ENCODE measurements at places on chromosomes 4 and X. TPM values are rescaled to one million over a fixed set of nuclear protein-coding genes. Genes with fewer than 3 reads are reported as not detected.

Gene PAGE2
- total RNA-seq, result not detected

Gene CLNK
- total RNA-seq, result not detected

Gene GYPB
- total RNA-seq, result not detected

Gene PARM1
- total RNA-seq, result 37.6 TPM

Gene ADH1C
- total RNA-seq, result not detected

DNA sequence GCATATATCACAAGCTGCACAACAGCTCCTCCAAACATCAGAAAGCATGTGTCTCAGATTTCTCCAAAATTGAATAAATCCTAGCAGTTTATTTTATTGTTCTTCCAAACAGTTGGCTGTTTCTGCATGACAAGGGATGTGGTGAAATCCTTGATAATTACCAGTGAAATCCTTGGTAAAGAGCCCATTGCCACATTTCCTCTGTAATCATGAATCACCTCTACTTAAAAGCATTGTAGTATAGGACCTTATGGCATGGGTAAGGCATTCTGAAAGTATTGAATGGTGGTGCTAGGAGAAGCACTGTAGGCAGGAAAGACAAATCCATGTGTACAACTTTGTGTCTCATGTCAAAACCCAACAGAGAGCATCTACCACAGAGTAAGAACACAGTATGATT is 135.8 kb upstream of the NDST3 start:
- no peak for DNase-seq
- no peak overlapping the region for H3K4me3 ChIP-seq
- H3K27ac ChIP-seq, result no peak overlapping the region
- no peaks in the 10 kb centered on the region for H3K4me1 ChIP-seq

- H3K4me1 ChIP-seq, result no peaks in the 10 kb centered on the region
- no peak overlapping the region for H3K4me3 ChIP-seq
- DNase-seq, result no peak
- H3K36me3 ChIP-seq, result no peaks in the 10 kb centered on the region
Measured at GRCh38 chr4:189917161-189917891, 23.3 kb upstream of the FRG1 start.

GRCh38 chr4:174281182-174281737 is 2.2 kb downstream of the FBXO8 start:
- H3K4me3 ChIP-seq, result no peak overlapping the region
- H3K4me1 ChIP-seq, result peaks cover 23% of the 10 kb centered on the region
- no peaks in the 10 kb centered on the region for H3K36me3 ChIP-seq
- H3K27me3 ChIP-seq, result no peaks in the 10 kb centered on the region

DNA sequence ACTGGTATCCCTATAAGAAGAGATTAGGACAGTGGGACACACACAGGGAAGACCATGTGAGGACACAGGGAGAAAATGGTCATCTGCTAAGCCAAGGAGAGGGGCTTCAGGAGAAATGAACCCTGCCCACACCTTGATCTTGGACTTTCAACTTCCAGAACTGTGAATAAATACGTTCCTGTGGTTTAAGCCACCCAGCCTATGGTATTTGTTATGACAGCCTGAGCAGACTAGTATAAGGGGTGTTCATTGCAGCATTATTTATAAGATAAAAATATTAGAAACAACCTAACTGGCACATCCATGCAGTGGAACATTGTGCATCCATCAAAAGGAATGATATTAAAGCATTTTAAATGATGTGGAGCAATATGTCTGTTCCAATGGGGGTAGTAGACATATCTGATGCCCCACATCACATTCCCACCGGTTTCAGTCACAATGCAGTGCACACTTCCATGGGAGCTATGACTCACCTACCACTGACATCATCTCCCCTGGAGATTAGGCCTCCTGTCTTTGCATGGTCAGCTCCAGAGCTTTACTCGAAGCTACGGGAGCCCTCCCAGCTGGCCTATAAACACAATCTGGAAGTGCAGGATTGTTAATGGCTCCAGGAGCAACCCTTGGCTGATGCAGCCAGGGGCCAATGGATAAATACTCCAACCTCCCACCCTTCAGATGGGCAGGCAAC is 38.9 kb upstream of the MAMLD1 start:
- H3K36me3 ChIP-seq, result no peaks in the 10 kb centered on the region
- H3K27me3 ChIP-seq, result no peaks in the 10 kb centered on the region
- no peak overlapping the region for H3K4me3 ChIP-seq

GRCh38 chr4:28772788-28773187 is 1912.1 kb downstream of the STIM2 start:
- H3K4me3 ChIP-seq, result no peak overlapping the region
- H3K4me1 ChIP-seq, result no peaks in the 10 kb centered on the region
- no peak for DNase-seq
- H3K27ac ChIP-seq, result no peak overlapping the region

- peak overlapping the region; percentile 84 for H3K27ac ChIP-seq
- H3K36me3 ChIP-seq, result peaks cover 37% of the 10 kb centered on the region
- DNase-seq, result peak; percentile 72
- peaks cover 38% of the 10 kb centered on the region for H3K4me1 ChIP-seq
- no peaks in the 10 kb centered on the region for H3K27me3 ChIP-seq
- peak overlapping the region; percentile 81 for H3K4me3 ChIP-seq
Measured at GRCh38 chr4:17577665-17578481, 875 bp downstream of the LAP3 start.

DNA sequence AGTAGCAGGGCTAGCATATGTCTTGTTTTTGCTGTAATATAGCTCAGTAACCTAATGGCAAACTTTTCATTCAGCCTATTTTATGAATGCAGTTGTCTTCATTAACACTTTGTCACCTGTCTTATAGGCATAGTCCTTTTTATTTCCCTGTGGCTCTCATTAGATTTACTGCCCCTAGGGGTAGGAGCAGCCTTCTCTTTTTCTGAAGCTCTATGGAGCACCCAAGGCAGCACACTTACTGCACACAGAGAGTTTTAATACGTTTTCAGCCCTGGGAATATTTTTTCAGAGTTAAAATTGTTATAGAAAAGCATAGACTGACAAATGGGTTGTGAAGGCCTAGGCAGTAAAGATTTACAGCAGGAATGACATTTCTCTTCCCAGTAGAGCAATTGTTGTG is 406.8 kb downstream of the TMA16 start:
- H3K27ac ChIP-seq, result no peak overlapping the region
- H3K4me3 ChIP-seq, result no peak overlapping the region
- H3K27me3 ChIP-seq, result no peaks in the 10 kb centered on the region
- DNase-seq, result no peak

DNA sequence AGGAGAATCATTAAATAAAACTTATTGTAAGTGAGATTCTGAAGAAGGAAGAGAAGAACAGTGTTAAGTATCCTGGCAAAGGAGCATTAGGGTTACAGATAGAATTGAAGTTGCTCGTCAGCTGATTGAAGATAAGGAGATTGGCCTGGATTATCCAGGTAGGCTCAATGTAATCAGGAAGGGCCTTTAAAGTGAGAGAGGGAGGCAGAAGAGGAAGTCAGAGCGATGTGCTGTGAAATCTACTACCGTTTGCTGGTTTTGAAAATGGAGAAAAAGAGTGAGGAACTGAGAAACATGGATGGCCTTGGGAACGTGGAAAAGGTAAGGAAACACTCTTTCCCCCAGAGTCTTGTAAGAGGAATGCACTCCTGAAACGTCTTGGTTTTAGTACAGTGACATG is 245.7 kb downstream of the ANTXR2 start:
- no peaks in the 10 kb centered on the region for H3K27me3 ChIP-seq
- no peaks in the 10 kb centered on the region for H3K36me3 ChIP-seq
- H3K4me3 ChIP-seq, result no peak overlapping the region
- no peaks in the 10 kb centered on the region for H3K4me1 ChIP-seq
- no peak overlapping the region for H3K27ac ChIP-seq

- no peaks in the 10 kb centered on the region for H3K36me3 ChIP-seq
- no peaks in the 10 kb centered on the region for H3K4me1 ChIP-seq
- H3K27ac ChIP-seq, result no peak overlapping the region
- no peak for DNase-seq
- H3K27me3 ChIP-seq, result no peaks in the 10 kb centered on the region
Measured at GRCh38 chr4:188596021-188596420, 456.8 kb downstream of the TRIML1 start.

DNA sequence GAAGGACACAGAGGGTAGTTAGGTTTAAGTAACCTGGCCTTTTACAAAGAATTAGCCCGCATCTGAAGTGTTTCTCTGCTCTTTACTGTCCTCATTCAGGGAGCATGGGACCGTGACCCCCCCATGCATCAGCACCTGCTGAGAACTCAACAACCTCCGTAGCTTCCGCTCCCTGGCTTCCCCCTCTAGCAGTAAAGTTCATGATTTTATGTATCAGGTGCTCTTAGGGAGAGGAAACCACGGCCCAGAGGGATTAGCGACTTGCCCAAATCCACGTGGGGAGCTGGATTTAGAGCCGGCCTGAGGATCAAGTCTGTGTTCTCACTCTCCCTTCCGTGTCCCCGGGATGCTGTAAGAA is 284.6 kb upstream of the GATB start:
- H3K4me1 ChIP-seq, result peaks cover 3% of the 10 kb centered on the region
- no peak overlapping the region for H3K4me3 ChIP-seq
- H3K36me3 ChIP-seq, result no peaks in the 10 kb centered on the region
- H3K27ac ChIP-seq, result no peak overlapping the region

GRCh38 chrX:25049357-25049756 is 33.6 kb upstream of the ARX start:
- no peak overlapping the region for H3K4me3 ChIP-seq
- H3K36me3 ChIP-seq, result no peaks in the 10 kb centered on the region
- no peaks in the 10 kb centered on the region for H3K27me3 ChIP-seq
- no peak for DNase-seq

DNA sequence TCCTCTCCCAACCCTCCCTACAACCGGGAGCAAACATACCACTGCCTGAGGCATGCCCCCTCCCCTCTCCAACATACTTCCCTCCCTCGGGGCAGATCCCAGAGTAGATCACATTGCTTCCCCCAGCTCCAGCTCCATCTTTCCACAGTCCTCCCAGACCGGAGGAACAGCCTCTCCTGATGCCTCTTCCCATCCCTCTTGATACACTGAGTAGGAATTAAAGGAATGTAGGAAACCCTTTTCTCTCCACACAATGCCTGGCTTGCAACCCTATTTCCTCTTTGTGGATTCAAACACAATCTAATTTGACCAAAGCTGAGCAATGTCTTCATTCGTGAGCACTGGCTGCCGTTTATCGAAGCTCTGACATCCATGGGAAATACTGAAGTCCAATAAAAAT is 339.8 kb downstream of the BCOR start:
- H3K4me1 ChIP-seq, result no peaks in the 10 kb centered on the region
- H3K4me3 ChIP-seq, result no peak overlapping the region
- no peaks in the 10 kb centered on the region for H3K27me3 ChIP-seq
- H3K27ac ChIP-seq, result no peak overlapping the region
- H3K36me3 ChIP-seq, result no peaks in the 10 kb centered on the region
- no peak for DNase-seq

GRCh38 chrX:102808336-102808735 is 87.8 kb downstream of the GPRASP3 start:
- no peaks in the 10 kb centered on the region for H3K4me1 ChIP-seq
- no peak overlapping the region for H3K27ac ChIP-seq
- no peak for DNase-seq
- H3K4me3 ChIP-seq, result no peak overlapping the region
- no peaks in the 10 kb centered on the region for H3K36me3 ChIP-seq
- no peaks in the 10 kb centered on the region for H3K27me3 ChIP-seq

- H3K27ac ChIP-seq, result no peak overlapping the region
- no peak overlapping the region for H3K4me3 ChIP-seq
- no peaks in the 10 kb centered on the region for H3K27me3 ChIP-seq
- no peak for DNase-seq
- H3K4me1 ChIP-seq, result no peaks in the 10 kb centered on the region
Measured at GRCh38 chr4:60296386-60296785, 903.7 kb upstream of the ADGRL3 start.

DNA sequence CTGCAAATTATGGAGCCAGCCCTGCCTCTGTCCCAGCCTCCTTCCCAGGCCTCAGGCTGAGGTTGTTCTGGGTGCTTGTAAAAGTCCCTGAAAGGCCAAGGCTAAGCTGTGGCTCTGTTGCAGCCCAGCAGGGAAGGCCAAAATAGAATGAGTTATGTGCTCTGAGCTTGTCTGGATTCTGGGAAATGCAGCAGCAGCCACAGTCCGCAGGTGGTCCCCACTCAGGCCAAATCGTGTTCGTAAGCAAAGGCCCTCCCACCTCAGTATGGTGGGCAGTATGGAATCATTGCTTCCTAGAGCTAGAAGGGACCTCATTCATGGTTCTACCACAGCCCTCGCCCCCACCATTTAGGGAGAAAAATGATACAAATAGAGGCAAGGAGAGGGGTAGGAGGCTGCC is 4.7 kb upstream of the TCEAL1 start:
- no peaks in the 10 kb centered on the region for H3K27me3 ChIP-seq
- no peak for DNase-seq
- H3K4me1 ChIP-seq, result peaks cover 4% of the 10 kb centered on the region
- no peaks in the 10 kb centered on the region for H3K36me3 ChIP-seq

Measured in Karpas-422 (cell line).